ENCODE measurements at places on chromosomes 6 and 20.
A peak's percentile ranks its signal among the peaks of the same experiment; 100 is the strongest.

DNA sequence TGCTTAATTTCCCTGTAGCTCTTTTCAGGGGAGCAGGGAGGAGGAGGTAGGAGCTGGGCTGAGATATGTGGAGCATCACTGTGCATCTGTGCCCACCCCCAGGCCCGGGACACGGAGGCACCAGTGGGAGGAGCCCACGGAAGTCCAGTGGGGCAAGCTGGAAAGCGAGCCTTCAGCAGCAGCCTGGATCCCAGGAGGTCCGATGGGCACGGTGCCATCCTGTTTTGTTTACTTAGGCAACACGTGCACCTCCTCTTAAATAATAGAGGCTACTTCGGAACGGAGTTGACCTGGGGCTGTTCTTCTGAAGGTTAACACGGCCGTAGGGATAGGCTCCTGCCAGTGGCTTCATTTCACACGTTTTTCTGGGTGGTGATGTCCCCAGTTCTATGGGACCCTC is 51.6 kb downstream of the CDH4 start:
- DNase-seq, result no peak

DNA sequence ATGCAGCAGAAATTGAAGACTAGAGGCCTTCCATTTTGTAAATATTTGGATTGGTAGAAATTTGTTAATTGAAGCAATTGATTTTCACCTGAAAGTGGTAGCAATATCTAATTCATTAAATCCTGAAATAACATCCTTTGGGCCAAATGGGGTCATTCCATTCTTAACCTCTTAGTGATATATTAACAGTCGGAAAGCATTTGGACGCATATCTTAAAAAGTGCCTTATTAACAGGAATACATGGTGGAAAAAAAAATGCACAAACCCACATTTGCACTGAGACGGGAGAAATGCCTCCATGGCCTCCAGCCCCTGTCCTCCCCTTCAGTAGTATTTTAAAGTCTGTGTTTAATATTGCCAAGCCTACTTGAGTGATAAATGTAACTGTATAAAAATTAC is 205.5 kb downstream of the TFAP2B start:
- DNase-seq, result no peak

GRCh38 chr6:19041906-19042305 is 654.8 kb downstream of the RNF144B start:
- no peak for DNase-seq

DNA sequence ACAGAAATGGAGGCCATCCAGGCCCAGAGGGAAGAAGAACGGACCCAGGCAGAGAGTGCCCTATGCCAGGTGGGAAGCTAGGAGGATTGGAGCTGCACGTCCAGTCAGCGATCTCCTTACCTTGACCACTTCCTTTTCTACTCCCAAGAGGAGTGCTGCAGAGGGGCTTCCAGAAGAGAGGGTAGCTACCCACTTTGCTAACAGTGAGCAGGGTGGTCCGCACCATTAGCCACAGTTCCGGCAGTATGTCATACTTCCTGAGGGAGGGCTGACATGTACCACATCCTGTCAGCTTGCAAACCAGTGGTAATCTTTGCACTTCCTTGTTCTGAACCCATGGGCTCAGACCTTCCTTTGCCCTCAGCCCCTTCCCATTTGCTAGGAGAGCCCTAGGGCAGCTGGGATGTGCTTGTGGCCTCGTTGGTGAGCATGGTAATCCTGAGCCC is 35.4 kb downstream of the CEP250 start:
- DNase-seq, result peak; percentile 74

GRCh38 chr6:131400054-131400778 is 172.8 kb upstream of the ARG1 start:
- no peak for DNase-seq

DNA sequence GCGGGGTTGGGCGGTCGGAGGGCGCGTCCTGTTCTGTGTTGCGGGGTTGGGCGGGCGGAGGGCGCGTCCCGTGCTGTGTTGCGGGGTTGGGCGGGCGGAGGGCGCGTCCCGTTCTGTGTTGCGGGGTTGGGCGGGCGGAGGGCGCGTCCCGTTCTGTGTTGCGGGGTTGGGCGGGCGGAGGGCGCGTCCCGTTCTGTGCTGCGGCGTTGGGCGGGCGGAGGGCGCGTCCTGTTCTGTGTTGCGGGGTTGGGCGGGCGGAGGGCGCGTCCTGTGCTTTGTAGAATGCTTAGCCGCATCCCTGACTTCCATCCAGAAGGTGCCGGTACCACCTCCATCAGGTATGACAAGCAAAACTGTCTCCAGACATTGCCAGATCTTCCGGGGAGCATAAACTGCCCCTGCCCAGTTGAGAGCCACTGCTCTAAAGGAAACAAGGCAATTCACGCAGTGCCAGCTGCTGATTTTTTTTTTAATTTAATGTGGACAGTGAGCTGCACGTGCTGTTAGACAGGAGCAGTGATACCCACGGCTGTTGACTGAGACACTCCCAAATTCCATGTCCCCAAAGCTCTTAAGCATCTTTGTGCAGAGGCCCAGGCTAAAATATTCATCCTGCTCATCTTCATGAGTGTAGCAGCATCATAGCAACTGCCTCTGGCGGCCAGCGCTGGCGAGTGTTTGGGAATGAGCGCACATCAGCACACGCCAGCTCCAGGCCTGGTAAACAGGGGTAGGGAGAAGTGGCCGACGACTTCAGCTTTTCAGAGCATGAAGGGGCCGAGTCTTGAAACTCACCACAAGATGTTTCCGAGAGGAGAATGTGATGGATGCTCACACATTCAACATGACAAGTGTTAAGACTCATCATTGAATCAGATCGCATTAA is 284.4 kb upstream of the CDH4 start:
- no peak for DNase-seq

DNA sequence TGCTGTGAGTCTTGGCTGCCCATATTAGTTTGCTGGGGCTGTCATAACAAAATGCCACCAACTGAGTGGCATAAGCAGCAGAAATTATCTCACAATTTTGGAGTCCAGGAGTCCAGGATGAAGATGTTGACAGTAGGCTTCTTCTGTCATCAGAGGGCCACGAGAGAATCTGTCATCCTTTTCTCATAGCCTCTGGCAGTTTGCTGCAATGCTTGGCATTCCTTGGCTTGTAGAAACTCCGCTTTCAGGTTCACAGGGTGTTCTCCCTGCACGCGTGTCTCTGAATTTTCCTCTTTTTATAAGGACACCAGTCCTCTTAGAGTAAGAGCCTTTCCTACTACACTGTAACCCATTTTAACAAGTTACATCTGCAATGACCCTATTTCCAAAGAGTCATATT is 838.4 kb downstream of the TFAP2A start:
- DNase-seq, result no peak

- DNase-seq, result no peak
These were observed 464.6 kb downstream of the CDKAL1 start for GRCh38 chr6:20998748-20999448.

DNA sequence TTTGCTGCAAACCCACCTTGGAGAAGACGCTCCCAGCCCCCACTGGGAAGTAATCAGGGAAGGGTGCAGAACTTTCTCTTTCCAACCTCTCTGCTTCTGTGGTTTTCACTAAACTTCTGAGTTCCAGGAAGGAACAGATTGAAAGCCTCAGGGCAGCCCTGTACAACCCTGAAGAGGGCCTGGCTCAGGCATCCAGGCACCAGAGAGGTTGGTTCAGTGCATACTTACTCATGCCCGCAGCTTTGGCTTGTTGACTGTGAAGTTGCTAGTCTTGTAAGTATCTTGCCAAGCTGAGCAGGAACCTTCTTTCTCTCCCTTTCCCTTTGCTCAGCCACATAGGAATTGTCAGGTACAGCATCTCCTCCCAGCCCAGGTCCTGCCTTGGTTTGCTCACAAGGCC is 272.2 kb upstream of the FOXQ1 start:
- no peak for DNase-seq

DNA sequence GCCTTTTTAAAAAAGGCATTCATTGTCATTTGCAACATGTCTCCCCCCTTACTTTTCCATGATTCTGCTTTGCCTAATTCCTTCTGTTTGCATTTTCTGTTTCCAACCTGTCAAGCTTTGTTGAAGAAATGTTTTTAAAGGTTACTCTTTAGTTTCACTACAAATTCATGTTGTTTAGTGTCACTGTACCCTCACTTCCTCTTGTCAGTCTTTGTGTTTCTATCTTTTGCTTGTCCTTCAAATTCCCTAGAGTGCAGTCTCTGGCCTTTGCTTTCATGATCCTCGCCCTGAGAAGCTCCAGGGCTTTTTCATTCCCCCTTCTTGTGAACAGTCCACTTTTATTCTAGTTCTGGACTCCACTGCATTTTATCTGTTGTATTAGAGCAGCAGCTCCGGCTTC is 90.6 kb downstream of the MAP3K4 start:
- DNase-seq, result no peak

DNA sequence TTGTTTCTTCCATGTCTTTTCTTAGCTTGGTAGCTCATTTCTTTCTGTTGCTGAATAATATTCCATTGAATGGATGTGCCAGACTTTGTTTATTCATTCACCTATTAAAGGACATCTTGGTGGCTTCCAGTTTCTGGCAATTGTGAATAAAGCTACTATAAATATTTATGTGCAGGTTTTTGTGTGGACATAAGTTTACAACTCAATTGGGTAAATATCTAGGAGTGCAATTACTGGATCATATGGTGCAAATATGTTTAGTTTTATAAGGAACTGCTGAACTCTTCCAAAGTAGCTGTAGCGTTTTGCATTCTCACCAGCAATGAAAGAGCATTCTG is 16.8 kb upstream of the SDCBP2 start:
- no peak for DNase-seq

DNA sequence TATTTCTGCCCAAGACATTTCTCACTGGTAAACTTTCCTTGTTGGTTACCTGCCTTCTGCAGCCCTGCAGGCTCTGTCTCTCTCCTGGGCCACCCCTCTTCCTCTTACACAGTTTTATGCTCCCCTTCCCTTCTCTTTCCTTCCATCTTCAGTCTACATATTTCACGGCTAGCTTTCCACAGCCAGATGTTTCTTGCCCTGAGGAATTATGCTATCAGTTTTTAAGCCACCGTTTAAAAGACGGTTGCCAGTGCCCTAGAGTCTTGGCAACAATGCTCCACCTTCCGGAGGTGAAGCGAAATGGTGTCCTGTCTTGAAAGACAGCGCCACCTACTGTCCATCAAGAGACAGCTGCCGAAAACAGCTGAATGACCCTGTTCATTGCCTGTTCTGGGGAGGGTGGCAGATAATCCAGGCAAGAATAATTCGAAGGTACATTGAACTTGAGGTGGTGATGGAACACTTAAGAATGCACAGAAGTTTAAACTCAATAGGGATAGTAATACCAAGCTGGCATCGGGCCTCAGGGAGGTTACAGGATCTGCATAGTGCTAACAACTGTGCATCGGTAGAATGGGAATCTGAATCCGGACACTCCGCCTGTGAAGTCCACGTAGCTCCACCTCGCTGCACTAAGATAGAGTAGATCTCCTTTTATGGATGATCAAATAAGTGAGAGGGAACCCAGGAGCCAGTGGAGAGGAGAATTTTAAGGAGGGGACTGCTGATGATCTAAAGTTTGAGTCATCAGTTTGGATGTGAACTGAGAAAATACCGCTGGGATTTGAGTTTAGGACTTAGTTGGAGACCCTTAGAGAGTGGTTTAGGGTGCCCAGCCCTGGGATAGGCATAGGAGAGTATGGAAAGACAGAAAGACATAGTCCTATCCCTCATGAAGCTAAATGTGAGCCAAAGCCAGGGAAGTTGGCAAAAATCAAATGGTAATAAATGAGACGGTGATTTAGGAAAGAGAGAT is 4.8 kb upstream of the TRIM40 start:
- peak; percentile 63 for DNase-seq

DNA sequence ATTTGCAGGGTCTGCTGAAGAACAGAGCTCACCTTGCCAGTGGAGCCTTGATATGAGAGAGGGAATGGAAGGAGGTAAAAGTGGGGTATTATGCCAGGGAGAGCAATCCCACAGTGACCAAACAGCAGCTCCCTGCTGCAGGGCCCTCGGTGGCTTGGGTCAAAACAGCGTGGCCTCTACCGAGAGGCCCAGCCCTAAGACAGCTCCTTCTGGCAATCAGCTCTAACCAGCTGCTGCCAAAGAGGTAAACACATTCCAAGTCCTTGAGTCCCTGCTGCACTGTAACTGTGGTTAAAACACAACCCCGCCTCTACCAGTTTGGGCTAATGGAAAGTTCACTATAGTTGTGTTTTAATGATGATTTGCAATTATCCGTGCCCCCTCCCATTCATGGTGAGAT is 1.4 kb upstream of the DAAM2 start:
- DNase-seq, result no peak

GRCh38 chr20:46365487-46366220 is 40.8 kb downstream of the ELMO2 start:
- no peak for DNase-seq

DNA sequence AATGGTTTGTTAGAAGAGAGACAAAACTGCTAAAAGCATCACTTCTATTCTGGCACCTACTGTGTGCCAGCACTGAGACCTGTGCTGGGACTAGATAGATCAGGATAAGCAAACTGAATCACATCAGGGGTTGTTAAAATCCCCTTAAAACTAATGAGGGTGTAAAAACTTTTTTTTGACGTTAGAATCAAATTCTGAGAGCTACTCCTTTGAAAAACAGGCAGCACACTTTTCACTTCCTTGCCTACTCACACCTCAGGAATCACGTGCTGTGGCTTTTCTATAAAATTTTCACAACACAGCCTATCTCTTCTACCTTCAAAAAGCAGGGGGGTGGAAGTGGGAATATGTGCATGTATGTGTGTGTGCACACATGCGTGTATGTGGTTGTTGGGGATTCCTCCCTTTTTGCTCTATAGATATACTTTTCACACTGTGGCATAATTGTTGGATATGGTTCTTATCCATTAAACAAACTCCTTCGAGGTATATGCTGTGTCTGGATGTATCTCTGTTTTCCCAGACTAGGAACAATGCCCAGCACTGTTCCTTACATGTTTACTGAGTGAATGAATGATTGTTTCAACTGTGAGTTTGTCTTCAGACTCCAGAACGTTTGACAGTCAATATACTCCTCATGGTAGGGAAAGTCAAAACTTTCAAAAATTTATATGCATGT is 105.4 kb downstream of the FYN start:
- no peak for DNase-seq

GRCh38 chr6:43667245-43668150 is 20.1 kb downstream of the MRPS18A start:
- DNase-seq, result peak; percentile 96

GRCh38 chr20:22408521-22409402 is 175.6 kb downstream of the FOXA2 start:
- DNase-seq, result no peak

DNA sequence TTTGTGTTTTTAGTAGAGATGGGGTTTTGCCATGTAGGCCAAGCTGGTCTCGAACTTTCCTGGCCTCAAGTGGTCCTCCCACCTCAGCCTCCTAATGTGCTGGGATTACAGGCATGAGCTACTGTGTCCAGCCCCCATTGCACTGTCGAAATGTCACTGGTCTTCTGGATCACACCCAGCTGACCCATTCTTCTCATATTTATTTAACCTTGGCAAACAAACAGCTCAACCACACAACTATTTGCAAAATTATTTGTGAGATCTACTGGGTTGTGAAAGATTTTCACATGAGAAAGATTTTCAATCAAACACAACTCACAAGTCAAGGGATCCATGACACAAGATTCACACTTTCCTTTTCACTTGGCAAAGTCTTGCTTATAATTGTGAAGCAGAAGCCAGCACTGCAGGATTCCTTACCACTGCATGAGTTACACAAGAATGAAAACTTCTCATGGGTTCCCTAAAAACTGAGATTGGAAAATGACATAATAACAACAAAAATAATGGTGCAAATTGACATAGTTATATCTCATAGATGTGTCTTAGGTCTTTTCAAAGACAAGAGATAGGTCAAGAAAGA is 2.0 kb upstream of the CST9L start:
- no peak for DNase-seq

- DNase-seq, result no peak
These were observed 1.7 kb downstream of the NUDT3 start for GRCh38 chr6:34390531-34391472.

Data from stimulated activated CD8-positive, alpha-beta memory T cell treated with anti-CD3 and anti-CD28 coated beads, Interleukin-4, amount 100 ng/mL, for 48 hours (primary cell).